Hair follicular keratinocyte (primary cell): ENCODE measurements at places on chromosomes 6 and 20. TPM values are rescaled to one million over a fixed set of nuclear protein-coding genes. Genes with fewer than 3 reads are reported as not detected.

The ATF6B gene
- 16.0 and 22.0 TPM in 2 replicates for total RNA-seq

The SERAC1 gene
- 2.3 and 2.4 TPM in 2 replicates for total RNA-seq

The SASH1 gene
- 3.0 and 4.4 TPM in 2 replicates for total RNA-seq

The CRISP3 gene
- total RNA-seq = not detected in 2 replicates

The OR2J3 gene
- not detected in 2 replicates for total RNA-seq

The HUS1B gene
- total RNA-seq = 0.34 and 0.55 TPM in 2 replicates

The SEL1L2 gene
- not detected in 2 replicates for total RNA-seq

The SLC22A16 gene
- total RNA-seq = not detected in 2 replicates

The SAMD10 gene
- total RNA-seq = 1.8 and 3.0 TPM in 2 replicates

The ESR1 gene
- total RNA-seq = 0.49 and 0.55 TPM in 2 replicates

The SLC35A1 gene
- 7.4 and 8.9 TPM in 2 replicates for total RNA-seq

The SCRT2 gene
- total RNA-seq = not detected in 2 replicates

The PRR18 gene
- not detected in 2 replicates for total RNA-seq

The BFSP1 gene
- total RNA-seq = 2.2 and 4.3 TPM in 2 replicates

The PEX7 gene
- total RNA-seq = 10.1 and 16.5 TPM in 2 replicates

The BTN1A1 gene
- not detected in 2 replicates for total RNA-seq

The CDSN gene
- total RNA-seq = 1.7 and 1.8 TPM in 2 replicates

The CAPN11 gene
- total RNA-seq = not detected in 2 replicates

The OTOR gene
- not detected in 2 replicates for total RNA-seq

The SAMD3 gene
- 0.16 TPM in 1 of 2 replicates, not detected in the other for total RNA-seq

The MTFR2 gene
- total RNA-seq = 1.7 and 8.6 TPM in 2 replicates

The HCRTR2 gene
- total RNA-seq = not detected in 2 replicates

The TMC2 gene
- total RNA-seq = not detected in 2 replicates

The RIPPLY2 gene
- 0.11 TPM in 1 of 2 replicates, not detected in the other for total RNA-seq

The HAO1 gene
- total RNA-seq = not detected in 2 replicates

The RAB22A gene
- 12.6 and 17.6 TPM in 2 replicates for total RNA-seq

The CRIP3 gene
- not detected in 2 replicates for total RNA-seq

The TSHZ2 gene
- 0.84 and 4.2 TPM in 2 replicates for total RNA-seq

The PCSK2 gene
- total RNA-seq = not detected in 2 replicates

The TLDC2 gene
- total RNA-seq = not detected in 2 replicates

The FUT9 gene
- not detected in 2 replicates for total RNA-seq

The OPRM1 gene
- not detected in 2 replicates for total RNA-seq

The GJA10 gene
- not detected in 2 replicates for total RNA-seq

The ZKSCAN8 gene
- total RNA-seq = 5.0 and 6.7 TPM in 2 replicates

The ZNF311 gene
- 0.84 and 1.6 TPM in 2 replicates for total RNA-seq

The TMEM151B gene
- under 0.01 TPM in 1 of 2 replicates, not detected in the other for total RNA-seq

The MEA1 gene
- 76.3 and 99.3 TPM in 2 replicates for total RNA-seq

The MYLIP gene
- 0.94 and 1.1 TPM in 2 replicates for total RNA-seq

The E2F1 gene
- 3.2 and 5.3 TPM in 2 replicates for total RNA-seq

The OOEP gene
- 0.11 TPM in 1 of 2 replicates, not detected in the other for total RNA-seq

The FAM217A gene
- total RNA-seq = not detected in 2 replicates

The KHDC1L gene
- total RNA-seq = not detected in 2 replicates
